ENCODE measurements at places on chromosomes 13 and 19.

DNA sequence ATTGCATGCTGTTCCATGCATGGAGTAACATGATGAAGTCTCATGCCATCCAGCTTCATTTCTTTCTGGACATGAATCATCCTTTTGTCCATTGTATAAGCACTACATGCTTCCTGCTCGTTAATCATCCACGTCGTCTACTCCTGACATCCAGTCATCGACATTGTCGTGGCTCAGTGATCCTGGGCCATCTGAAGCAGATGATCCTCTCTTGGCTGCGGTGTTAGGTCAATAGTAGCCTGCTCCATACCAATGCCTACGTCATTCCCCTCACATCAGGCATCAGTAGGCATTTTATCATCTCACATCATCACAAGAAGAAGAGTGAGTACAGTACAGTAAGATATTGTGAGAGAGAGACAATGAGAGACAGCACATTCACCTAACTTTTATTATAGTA lies 7.9 kb upstream of the MYO16 start:
- H3K27ac ChIP-seq: no peak overlapping the region
- no peaks in the 10 kb centered on the region for H3K36me3 ChIP-seq
- H3K4me1 ChIP-seq: no peaks in the 10 kb centered on the region

DNA sequence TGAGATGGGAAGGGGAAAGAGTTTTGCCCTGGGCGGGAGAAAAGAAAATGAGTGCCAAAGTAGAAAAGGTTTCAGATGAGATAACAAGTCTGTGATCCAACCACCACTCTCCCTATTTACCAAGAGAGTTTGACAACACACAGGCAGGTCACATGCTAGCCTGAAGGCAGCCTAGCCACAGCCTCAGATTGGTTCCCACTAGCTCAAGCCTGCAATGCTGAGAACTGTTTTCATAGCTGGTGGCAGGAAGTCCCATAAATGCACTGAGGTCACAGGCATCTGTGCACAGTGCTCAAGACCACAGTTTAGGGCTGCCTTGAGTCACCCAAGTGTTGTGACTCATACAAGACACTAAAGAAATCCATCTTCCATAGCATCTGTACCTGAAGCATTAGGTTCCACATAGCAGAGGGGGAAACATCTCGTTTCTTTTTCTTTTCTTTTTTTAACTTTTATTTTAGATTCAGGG lies 18.5 kb upstream of the POP4 start:
- no peak overlapping the region for H3K27ac ChIP-seq
- no peaks in the 10 kb centered on the region for H3K27me3 ChIP-seq
- H3K4me3 ChIP-seq: no peak overlapping the region
- H3K4me1 ChIP-seq: no peaks in the 10 kb centered on the region
- H3K36me3 ChIP-seq: no peaks in the 10 kb centered on the region

GRCh38 chr19:10780368-10780767 lies 55.6 kb downstream of the TMED1 start:
- peaks cover 12% of the 10 kb centered on the region for H3K36me3 ChIP-seq
- no peak for DNase-seq
- H3K4me1 ChIP-seq: no peaks in the 10 kb centered on the region
- H3K4me3 ChIP-seq: no peak overlapping the region
- no peaks in the 10 kb centered on the region for H3K27me3 ChIP-seq

GRCh38 chr19:12937093-12937926 lies 1.1 kb upstream of the CALR start:
- DNase-seq: peak; percentile 74
- H3K36me3 ChIP-seq: peaks cover 12% of the 10 kb centered on the region
- H3K27ac ChIP-seq: peak overlapping the region; percentile 10
- H3K4me3 ChIP-seq: peak overlapping the region; percentile 3

GRCh38 chr13:78241278-78241919 lies 322.8 kb upstream of the EDNRB start:
- H3K27me3 ChIP-seq: no peaks in the 10 kb centered on the region
- no peaks in the 10 kb centered on the region for H3K4me1 ChIP-seq
- H3K27ac ChIP-seq: no peak overlapping the region

GRCh38 chr13:71417205-71417604 lies 449.8 kb downstream of the DACH1 start:
- H3K27ac ChIP-seq: no peak overlapping the region
- no peak overlapping the region for H3K4me3 ChIP-seq
- H3K27me3 ChIP-seq: no peaks in the 10 kb centered on the region

DNA sequence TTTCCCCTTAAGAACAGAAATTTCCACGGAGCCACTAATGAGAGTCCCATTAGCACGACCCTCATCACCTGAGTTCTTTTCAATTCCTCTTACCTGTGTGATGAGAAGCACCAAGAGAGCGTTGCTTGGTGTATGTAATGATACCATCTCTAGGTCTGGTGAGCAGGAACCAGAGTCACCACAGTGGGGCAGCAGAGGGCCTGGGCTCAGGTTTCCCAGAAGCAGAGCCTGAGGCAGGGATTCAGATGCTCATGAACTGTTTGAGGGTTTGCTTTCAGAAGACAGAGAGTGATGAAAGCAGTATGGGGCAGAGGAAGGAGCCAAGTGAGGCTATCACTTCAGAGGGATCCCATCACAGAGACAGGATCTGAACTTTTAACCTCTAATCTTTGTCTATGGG lies 3.1 kb upstream of the PTPRH start:
- H3K4me3 ChIP-seq: no peak overlapping the region
- H3K36me3 ChIP-seq: no peaks in the 10 kb centered on the region
- DNase-seq: peak; percentile 19
- no peak overlapping the region for H3K27ac ChIP-seq
- H3K27me3 ChIP-seq: no peaks in the 10 kb centered on the region
- no peaks in the 10 kb centered on the region for H3K4me1 ChIP-seq

All from mesendoderm (in vitro differentiated cells).